Retina (tissue), 1 donor: ENCODE measurements at places on chromosomes 7 and 10.

GRCh38 chr10:90856964-90857634, 740 bp downstream of the HTR7 start:
- peak; percentile 74 for DNase-seq

DNA sequence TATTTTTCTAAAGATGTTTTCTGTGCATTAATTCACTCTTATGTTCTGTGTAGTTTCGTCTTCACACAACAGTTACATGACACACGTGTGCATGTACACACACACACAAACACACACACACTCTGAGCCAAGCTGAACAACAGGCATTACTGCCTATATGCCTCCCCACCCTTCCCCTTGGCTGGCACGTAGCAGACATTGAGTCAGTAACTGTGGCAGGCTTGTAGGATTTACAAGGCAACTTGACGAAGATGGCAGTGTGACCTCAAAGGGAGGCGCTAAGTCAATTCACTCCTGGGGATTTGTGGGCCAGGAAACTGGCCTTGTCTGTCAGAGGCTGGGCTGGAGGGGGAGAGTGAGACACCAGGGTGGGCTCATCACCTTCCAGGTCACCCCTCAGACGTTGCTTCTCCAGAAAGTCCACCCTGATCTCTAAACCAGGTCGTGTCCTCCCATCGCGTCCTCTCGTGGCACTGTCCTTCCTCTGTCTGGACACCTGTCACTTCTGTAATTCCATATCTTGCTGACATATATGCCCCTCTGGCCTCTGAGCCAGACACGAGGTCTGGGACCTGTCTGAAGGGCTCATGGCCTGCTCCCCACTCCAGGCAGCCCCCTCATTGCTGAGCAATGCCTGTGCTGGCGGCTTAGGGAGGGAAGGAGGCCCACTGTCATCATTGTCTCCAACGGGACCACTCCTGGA, 41.1 kb upstream of the INPP5A start:
- no peak for DNase-seq

DNA sequence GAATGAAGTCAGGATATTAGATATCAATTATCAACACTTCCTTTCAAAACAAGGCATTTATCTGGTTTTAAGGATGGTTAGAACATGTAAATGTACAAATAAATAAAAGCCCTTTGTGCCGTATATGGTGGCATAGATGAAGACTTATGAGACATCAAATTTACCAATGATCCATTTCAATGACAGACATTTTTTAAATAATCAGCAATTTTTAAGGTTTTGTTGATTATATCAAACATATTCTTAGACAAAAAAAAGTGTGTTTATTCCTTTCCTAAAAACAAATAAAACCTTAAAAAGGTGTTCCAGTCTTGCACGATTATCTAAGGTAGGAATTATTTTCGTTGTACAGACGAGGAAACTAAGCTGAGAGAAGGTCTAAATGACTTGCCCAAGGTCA, 13.8 kb downstream of the APBB1IP start:
- DNase-seq, result no peak

GRCh38 chr10:102930720-102931119, 12.6 kb downstream of the CNNM2 start:
- no peak for DNase-seq

DNA sequence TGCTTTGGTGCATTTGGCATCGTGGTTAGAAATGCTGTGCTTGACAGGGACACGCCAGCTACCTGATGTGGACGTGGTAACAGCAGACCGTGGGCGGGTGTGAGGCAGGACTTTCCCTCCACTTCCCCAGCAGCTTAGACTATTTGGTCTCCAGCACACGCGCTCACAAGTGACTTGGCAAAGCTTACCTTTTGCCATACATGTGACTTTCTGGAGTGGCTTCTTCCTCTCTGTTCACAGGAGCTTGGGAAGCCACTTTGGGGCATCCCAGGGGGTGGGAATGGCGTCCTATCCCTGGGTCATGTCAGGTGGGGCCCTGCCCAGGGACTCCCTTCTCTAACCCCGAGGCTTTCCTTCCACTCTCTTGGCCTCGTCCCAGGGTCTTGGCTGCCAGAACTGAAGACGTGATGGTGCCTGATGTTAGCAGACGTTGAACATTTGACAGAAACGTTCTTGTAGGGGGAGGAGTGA, 228.7 kb upstream of the KLF6 start:
- no peak for DNase-seq

DNA sequence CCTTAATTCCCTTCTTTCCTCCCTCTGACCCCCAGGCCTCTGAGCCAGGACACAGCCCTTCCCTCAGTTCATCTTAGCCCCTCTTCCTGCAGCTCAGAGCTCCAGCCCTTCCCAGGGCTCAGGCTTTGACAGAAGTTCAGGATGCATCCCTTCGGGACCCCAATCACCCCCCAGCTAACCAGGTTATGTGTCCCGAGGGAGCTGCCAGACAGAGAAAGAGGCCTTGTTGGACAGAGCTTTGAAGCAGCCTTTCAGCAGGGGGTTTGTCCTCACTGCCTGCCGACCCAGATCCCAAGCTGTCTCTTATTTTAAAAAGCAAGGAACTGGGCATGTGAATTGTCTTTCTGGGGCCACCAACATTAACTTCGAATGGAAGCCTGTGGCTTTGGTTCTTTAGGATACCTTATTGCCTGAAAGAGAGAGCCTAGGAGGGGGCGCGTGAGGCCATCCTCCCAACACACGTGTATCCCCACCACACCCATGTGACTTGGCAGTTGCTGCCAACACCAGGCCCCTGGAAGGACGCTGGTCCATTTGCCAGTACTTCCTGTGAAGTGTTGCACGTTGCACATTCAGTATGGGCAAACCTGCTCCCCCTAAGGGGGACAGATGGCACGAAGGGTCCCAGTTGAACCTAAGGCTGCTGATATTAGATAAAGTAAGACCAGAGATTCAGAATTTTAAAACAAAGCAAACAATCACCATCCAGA, 858 bp downstream of the CCDC136 start:
- DNase-seq, result peak; percentile 27

DNA sequence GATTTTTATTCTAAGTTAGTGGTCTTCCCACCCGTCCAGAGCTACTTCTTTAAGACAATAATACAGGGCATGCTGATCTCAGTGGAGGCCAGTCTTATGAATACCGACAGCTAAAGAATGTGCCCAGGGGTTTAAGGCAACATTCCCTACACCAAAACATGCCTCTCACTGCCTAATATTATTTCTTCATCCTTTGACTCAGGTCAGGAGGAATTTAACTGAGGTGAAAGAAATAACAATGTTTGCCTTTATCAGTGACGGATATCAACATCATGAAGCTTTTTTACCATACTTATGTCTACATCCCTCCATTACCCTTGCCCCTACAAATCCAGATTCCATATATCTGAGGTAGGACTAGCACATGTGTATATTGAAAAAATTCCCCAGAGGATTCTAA, 33.3 kb upstream of the TES start:
- no peak for DNase-seq

DNA sequence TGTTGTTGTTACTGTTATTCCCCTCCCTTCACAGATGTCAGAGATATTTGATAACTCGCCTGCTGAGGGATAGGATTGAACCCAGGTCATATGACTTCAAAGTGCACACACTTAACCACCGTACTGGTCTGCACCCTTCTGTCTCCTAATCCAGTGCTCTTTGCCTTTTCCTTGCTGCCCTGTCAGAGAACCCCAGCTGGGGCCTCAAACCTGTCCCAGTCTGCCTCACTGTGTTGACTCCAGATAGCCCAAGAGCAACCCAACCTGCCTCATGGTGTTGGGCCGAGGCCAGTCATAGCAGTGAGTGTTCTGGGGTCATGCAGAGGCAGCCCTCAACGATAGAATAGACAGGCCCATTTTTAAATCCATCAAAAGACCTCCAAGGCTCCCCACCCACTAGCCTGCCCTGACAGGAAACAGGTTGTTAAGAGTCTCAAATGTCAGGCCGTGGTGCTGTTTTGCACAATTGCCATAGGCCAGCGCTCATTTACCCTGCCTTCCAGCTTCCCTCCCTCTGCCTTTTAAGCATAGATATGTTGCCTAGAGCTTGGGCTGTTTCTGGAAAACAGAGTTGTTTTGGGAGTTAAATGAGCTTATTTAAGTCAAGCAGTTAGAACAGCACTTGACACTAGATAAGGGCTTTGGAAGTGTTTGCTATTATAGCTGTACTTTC, 37.0 kb upstream of the PDCD4 start:
- DNase-seq, result no peak
